Choroid plexus epithelial cell (primary cell): ENCODE measurements at places on chromosomes 16 and 17.

DNA sequence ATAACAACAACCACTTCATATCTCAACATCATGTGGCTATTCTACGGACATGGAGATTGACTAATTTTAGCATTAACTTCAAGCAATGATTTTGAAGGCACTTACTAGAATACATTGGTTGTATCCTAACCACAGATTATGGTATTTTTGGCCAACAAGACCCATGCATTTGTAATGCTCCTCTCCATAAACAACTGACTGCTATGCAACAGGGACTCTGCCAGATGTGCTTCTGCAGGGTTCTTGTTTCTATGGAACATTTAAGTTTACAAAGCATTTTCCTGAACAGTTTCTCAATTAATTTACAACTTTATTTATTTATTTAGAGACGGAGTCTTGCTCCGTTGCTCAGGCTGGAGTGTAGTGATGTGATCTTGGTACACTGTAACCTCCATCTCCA lies 178.0 kb downstream of the PARN start:
- DNase-seq: no peak

DNA sequence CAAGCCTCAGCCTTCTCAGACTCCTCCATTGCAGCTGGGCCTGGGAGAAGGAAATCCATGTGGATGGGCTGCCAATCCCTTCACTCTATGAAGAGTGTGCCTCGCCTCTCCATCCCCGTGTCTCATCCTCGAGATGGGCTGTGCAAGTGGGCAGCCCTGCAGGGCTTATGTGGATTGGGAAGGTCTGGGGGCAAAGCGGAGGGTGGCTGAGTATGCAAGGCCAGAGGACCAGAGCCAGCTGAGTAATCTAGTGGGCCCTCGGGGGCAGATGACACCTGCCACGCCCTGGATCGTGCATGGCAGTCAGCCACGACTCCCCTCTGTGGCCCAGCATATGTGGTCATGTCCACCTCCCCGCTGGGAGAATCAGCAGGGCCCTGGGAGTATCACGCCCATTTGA lies 78.9 kb downstream of the IRX5 start:
- DNase-seq: no peak

GRCh38 chr17:37562016-37562745 lies 47.0 kb downstream of the SYNRG start:
- no peak for DNase-seq

GRCh38 chr16:30527635-30528178 lies 1.3 kb upstream of the ZNF768 start:
- no peak for DNase-seq

- DNase-seq: peak; percentile 82
These were observed 35.6 kb downstream of the YPEL2 start for GRCh38 chr17:59366773-59367656.

- DNase-seq: no peak
These were observed 103.3 kb downstream of the TMEM114 start for GRCh38 chr16:8486985-8487384.

DNA sequence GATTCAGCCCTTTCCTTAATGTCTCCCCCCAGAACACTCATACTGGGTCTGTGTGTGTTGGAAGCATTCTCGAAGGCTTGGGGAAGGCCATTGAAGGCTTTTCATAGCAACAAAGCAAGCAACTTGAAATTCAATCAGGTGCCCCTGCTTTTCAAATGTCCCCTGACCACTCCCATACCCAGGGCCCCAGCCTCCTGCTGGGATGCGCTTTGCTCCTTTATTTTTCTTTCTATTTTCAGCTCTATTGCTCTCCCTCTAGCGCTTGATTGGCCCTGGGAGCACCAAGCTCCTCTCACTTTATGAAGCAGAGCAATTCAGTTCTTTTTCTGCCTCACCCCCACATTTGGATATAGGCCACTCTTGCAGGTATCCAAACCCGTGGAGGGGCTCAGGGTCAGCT lies 92.0 kb downstream of the WSCD1 start:
- DNase-seq: no peak

- no peak for DNase-seq
These were observed 193.5 kb downstream of the WWOX start for GRCh38 chr16:78292844-78293380.

GRCh38 chr16:60302261-60302660 lies 1568.1 kb upstream of the GOT2 start:
- no peak for DNase-seq

GRCh38 chr16:14600164-14600563 lies 29.9 kb downstream of the PARN start:
- DNase-seq: peak; percentile 67

GRCh38 chr17:37344519-37344918 lies 31.3 kb upstream of the C17orf78 start:
- no peak for DNase-seq

DNA sequence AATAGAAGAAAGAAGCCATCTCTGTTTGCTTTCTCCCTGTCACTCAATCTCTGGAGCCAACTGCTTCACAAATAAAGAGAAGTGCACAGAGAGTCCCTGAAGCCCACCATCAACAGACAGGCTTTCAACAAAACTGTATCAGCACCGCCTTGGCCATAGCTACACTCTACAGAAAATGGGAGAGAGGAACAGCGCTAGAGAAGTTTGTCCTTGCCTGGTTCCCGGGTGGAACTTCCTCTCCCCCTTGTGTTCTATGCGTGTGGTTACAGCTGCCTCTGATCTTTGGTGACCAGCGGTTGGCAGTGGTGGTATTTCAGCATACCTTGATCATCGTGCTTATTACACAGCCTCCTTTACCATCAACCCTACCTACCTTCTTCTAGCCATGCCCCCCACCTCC lies 91.4 kb upstream of the CCL2 start:
- DNase-seq: no peak

GRCh38 chr16:84503751-84504395 lies 586 bp downstream of the MEAK7 start:
- no peak for DNase-seq

DNA sequence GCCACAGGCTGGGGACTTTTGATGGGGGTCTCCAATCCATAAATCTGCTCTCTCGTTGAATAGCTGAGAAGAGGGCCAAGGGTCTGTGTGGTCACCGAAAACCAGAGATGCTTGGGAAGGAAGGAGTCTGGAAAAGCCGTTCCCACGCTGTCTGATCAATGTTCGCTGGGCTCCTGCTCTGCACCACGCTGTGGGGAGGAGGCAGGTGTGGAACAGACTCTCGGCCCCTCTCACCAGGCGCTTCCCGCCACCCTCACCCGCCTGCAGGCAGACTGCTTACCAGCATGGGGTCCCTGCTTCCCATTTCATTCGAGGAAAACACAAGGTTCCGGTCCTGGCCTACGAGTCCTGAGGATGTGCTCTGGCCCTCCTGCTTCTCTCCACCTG lies 702 bp upstream of the ALDH3A1 start:
- DNase-seq: no peak

DNA sequence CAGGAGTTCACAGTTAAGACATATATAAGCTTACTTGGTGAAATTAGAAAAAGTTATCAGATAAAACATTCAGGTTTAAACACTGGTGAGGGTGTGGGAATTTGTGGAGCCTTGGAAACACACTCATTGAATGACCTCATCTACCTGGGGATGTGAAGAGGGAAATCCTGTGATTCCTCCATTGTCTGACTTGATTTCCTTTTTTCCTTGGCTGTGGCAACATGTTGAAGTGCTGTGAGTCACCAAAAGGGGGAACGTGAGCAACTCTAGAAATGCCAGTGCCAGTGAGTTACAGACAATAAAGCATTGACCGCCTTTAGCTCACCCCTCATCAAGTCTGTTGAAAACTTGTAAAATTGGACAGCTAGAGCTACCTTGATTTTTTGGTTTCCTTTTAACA lies 1.8 kb downstream of the HMOX2 start:
- peak; percentile 50 for DNase-seq

DNA sequence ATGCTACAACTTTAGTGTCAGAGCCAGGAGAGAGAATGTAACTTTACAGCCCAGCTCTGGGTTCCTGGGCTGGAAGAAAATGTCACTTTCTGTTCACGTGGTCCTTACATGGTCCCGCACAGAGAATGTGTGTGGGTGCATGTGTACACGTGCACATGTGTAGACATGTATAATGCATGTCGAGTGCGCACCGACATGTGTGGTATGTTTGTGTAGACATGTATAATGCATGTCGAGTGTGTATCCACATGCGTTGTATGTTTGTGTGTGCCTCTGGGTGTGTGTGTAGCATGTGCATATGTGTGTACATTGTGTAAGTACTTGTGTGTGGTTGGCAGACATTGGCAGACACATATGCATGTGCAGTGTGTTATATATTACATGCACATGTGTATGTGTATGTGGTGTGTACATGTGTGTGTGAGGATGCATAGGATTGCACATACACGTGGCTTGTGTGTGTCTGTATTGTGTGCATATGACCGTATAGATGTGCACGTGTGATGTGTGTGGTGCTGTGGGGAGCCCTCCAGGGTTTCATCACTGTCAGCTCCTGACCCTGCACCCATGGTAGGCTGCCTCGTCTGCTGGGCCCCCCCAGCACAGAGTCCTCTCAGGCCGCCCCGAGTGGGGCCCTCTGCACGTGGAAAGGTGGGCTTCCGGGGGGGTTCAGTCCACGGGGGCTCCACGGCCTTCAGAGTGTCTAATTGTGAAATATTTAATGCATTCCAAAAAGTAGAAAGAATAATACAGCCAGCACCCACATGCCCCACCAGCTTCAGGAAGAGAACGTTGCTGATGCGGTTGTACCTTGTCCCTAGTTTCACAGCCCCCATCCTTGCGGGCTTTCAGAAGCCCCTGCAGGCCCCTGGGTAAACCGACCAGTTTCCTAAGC lies 214.2 kb upstream of the GSE1 start:
- no peak for DNase-seq

DNA sequence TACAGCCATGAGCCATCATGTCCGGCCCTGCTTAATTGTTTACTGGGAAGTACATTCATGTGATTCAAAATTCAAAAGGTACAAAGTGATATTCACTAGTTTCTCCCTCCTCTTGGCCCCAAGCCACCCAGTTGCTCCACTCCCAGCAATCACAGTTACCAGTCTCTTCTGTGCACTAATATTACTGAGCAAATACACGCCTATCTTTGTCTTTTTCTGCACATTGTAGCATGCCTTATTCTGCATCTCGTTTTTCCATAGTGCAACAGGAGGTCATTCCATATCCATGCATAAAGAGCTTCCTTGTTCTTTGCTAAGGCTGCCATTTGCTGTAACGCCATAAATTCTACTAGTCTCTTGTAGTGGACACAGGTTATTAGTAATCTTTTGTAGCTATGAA lies 2.2 kb upstream of the ALOX15 start:
- no peak for DNase-seq

DNA sequence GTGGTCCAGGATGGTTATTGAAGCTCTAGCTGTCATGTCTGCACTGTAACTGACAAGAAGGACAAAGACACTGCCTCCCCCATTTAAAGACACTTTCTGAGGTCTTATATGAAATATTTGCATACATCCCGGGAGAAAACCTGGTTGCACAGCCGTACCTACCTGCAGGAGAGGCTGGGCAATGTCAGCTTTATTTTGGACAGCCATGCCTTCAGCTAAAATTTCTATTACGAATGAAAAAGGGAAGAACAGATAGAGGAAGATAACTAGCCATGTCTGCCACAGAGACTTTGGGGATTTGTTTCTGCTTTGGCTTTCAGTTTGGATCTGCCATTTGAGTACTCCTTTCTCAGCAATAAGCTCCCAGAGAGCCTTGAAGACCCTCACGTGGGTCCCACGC lies 19.0 kb downstream of the SLC7A6 start:
- DNase-seq: no peak

DNA sequence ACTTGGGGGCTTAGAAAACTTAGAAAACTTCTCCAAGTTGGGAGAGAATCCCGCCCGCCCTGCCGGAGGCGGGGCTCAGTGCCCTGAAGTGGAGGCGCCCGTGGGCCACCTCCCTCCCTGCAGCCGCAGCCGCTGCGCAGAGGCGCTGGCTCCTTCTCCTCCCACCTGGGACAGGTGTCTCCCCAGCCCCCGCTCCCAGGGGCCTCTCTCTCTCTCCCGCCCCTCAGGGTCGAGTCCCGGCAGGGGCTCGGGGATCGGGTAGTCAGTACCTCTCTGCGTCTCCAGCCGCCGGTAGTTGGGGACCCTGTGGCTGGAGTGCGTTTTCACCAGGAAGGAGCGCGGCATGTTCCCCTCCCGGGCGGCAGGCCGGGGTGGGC lies 257 bp downstream of the SNAI3 start:
- DNase-seq: no peak

DNA sequence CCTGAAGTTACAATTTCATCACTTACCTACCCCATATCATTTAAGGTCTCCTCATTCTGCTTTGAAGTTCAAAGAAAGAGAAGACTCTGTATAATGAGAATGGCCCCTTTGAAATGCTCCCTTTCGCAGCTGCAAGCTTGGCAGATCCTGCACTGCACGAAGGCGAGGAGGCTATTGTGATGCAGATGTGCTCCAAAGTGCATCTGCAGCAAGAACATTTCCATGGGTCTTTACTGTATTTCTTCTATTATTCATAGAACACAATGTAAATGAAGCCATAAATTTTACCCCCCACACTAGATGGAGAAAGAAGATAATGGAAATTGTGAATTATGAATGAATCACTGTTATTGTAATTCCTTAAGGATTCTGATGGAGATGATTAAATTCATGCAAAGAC lies 178.7 kb downstream of the CHD9NB start:
- no peak for DNase-seq

DNA sequence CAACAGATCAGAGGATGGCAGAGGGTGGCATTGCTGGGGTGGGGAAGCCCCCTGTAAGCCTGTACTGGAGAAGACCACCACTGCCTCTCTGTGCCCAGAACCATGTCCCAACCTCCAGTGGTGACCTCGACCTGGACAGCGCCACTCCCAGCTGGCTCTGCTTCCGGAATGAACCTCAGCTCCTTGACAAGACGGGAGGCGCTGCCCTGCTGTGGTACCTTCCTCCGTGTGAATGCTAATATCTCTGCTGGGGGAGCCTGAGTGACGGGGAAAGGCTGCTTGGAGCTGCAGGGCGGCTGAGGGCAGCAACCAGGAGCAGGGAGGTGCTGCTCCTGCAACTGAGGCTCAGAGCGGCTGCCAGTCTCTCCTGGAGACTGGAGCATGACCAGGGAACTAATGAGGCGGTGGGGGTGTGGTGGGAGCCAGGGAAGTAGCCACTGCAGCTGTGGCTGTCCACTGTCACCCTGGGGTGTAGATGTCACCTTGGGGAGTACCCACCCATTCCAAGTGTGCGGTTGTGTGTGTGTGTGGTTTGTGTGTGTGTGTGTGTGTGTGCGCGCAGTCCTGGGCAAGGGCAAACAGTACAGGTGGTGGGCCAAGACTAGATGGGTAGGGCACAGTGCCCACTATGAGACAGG lies 6.2 kb downstream of the PRCD start:
- peak; percentile 17 for DNase-seq
